ENCODE measurements at places on chromosomes 12 and 14.

DNA sequence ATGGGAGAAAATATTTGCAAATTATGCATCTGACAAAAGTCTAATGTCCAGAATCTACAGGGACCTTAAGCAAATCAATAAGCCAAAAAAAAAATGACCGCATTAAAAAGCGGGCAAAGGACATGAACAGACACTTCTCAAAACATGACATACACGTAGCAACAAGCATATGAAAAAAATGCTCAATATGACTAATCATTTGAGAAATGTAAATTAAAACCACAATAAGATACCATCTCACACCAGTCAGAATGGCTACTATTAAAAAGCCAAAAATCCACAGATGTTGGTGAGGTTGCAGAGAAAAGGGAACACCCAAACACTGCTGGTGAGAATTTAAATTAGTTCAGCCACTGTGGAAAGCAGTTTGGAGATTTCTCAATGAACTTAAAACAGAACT, 16.1 kb downstream of the PAWR start:
- DNase-seq: no peak

GRCh38 chr12:124497039-124497438, 70.4 kb downstream of the NCOR2 start:
- no peak for DNase-seq

DNA sequence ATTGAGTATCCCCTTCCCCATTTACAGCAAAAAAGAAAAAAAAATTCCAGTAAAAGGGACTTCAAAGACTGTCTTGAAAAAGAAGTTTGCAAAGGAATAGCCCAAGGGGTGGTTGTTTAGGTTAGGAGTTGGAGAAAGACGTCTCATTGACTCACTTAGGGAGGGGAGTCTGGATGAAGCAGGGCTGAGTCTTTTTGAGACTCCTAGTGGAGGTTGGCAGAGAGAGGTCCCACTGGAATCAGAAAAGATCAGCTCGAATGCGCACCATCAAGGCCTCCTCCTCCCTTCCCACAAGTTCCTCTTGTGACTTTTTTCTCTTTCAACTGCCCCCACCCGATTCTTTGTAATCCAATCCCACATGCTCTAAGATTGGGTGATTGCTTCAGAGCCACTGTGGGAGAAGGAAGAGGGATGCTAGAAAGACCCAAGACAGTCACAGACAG, 1.9 kb downstream of the ARHGEF40 start:
- no peak for DNase-seq

GRCh38 chr14:98886982-98887381, 385.0 kb downstream of the BCL11B start:
- no peak for DNase-seq

DNA sequence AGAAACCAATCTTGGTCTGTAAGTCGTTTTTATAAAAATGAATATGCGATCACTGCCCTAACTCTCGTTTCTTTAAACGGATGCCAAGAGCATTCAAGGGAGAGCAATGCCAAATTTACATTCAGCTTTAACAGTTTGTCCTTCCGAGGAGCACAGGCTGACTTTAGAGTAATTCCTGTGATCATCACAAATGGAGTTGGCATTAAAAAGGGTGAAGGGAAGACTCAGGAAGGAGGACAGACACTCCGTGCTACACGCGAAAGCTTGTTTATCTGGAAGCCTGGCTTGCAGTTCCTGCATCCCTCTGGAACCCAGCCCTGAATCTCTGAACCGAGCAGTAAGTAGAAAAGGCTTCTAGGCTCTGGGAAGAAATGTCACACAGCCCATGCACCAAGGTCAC, 78.4 kb downstream of the PAPOLA start:
- no peak for DNase-seq

GRCh38 chr12:89470741-89471509, 53.7 kb downstream of the GALNT4 start:
- no peak for DNase-seq

- DNase-seq: no peak
Observed at GRCh38 chr12:104414581-104415341, 42.0 kb upstream of the CHST11 start.

- no peak for DNase-seq
Observed at GRCh38 chr12:6053541-6053940, 70.9 kb downstream of the VWF start.

DNA sequence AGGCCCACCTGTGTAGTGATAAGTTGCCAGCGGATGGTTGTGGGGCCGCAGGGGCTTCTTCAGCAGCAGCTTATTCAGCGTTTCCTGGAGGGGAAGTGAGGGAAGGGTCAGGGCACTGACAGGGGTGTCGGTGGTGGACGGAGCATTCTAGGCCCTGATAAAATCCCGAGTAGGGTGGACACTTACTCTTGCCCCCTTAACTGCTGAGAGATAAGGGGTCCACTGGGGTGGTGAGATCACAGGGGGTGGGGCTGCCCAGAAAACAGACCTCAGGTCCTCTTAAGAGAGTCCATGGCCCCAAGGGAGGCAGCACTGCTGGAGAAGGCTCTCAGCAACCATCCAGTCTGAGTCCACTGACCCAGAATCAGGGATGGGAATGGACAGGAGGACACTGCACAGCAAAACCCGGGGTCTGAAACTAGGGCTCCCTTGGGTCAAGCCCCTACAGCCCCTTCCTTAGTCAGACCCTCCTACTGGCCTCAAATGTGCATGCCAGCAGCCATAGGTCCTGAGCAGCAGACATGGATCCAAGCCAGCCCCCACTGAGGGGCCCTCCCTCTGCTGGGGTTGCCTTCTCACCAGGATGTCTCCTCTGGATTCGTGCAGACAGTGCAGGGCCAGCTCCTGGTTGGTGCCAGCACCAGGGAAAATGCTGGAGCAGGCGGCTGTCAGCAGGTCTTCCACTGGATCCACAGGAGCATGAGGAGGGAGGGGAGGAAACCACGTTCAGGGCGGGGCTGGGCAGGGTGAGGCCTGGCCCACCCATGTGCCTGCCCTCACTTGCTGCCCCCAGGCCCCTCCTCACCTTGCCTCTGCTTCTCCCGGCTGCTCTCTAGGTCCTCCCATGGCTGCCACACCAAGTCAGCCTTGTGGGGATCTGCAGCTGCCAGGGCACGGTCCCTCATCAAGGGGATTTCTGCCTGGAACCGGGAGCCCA, 12.1 kb upstream of the PNMA1 start:
- no peak for DNase-seq

DNA sequence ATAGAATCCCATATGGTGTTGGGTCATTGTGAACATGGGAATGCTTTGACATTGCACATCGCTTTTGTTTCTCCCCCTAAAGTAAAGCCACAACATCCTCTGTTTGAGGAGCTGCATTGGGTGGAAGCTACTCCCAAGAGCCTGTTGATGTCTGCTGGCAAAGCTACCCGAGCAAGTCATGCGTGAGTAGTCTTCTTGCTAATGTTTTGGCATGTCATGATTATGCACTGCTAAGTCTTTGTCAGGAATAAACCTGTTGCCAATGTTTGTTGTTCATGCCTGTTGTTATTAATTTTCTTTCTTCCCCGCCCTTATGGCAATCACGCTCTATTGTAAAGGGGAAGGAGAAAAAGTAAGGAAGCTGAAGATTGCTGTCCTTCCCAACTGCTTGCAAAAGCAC, 97.3 kb downstream of the EXOC5 start:
- DNase-seq: no peak

- DNase-seq: no peak
Observed at GRCh38 chr12:63826006-63826585, 18.4 kb upstream of the SRGAP1 start.

Measured in activated T-helper 9 cell treated with anti-CD3 and anti-CD28 coated beads, Interleukin-2, amount 50 U/mL, for 16 hours (primary cell).